ENCODE measurements at places on chromosomes 1 and 21.

DNA sequence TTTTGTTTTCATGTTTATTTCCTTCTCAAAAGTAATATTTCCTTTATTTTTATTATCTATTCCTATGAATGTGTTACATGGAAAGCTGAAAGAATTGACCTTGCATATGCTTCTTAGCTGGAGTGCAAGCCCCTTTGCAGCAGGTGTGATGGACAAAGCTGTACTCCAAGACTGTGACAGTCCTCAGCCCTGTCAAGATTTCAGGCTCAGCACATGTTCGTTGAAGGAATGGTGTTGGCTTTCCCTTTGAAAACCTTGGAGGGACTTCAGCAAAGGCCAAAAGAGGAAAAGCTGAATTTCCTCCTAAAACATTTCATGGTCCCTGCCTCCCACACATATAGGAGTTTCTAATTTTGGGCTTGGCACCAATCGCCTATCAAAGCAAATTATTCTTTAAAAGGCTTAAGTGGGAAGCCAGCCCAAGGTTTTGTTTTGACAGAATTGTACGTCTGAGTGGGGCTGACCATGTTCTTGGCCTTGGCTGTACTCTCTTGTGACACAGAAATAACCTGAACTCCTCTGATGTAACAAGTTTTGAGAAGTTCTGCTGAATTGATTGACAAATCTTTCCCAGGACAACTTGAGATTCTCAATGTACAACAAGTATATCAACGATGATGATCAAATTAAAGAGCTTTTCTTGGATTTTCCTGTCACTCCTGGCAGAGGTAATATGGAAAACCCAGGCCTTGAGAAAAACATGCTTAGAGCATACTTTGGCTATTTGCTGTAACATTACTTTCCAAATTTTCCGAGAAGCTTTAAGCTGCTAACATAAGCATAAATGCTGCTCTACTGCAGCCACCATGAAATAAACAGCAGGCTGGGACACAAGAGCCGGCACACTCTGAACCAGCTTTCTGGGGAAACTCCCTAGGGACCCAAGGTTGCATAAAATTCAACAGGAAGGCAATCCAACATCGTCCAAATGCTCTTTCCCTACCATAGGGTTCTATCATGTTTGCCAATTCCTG, 135.7 kb upstream of the ZNF648 start:
- DNase-seq, result no peak

DNA sequence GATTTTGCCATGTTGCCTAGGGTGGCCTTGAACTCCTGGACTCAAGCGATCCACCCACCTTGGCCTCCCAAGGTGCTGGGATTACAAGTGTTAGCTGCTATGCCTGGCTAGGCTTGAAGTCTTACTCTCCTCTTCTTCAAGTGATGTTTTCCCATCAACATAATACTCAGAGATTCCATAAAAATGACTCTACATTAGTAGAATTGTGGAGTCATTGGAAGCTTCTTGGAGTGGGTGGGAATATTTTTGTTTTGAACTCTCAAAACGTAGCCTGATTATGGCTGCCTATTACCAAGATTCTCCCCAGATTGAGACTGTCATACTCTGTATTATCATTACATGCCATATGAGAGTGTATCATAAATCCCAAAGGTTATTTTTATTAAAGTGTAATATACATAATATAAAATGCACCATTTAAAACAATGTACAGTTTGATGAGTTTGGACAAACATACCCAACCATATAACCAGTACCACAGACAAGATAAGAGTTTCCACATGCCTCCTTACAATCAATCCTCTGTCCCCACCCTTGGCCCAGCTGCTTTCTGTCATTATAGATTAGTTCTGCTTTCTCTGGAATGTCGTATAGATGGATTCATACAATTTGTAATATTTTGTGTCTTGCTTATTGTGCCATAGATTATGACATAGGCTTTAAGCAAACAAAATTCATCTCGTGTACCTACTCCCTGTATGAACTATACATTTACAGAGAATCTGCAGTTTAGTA, 8.0 kb upstream of the DNM3 start:
- no peak for DNase-seq

- DNase-seq, result no peak
Measured at GRCh38 chr1:248786156-248786555, 30.6 kb upstream of the LYPD8 start.

- DNase-seq, result no peak
Measured at GRCh38 chr1:37752213-37752582, 12.7 kb downstream of the EPHA10 start.

- no peak for DNase-seq
Measured at GRCh38 chr1:162939035-162939434, 78.1 kb upstream of the CCDC190 start.

GRCh38 chr1:39238476-39238875, 34.0 kb downstream of the MACF1 start:
- DNase-seq, result no peak

DNA sequence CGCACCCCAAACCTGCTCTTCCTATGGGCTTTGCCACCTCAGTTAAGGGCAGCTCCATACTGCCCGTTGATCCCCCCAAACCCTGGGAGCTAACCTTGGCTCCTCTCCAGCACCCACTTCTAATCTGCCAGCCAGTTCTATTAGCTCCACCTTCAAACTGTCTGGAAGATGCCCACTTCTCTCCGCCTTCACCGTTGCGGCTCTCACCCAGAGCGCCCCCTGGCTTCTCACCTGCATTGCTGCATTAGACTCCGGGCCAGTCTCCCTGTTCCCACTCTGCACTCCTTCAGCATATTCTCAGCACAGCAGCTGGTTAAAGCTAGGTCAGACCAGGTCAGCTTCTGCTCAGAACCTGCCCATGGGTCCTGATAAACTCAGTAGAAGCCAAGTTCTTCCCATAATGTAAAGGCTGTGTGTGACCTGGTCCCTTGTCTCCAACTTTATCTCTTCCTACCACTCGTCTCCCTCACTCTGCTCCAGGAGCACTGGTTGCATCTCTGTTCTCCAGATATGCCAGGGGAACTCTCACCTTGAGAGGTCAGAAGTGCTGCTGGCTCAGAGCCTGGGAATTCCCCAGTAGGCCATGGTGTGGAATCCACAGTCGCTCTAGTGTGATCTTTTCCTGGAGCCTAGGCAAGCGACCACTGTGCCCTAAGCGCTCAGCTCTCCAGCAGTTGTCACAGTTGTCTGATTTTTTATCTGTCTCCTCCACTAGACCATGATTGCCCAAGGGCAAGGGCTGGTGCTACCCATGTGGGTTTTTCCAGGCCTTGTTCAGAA, 150.3 kb downstream of the HMGB4 start:
- DNase-seq, result peak; percentile 76

DNA sequence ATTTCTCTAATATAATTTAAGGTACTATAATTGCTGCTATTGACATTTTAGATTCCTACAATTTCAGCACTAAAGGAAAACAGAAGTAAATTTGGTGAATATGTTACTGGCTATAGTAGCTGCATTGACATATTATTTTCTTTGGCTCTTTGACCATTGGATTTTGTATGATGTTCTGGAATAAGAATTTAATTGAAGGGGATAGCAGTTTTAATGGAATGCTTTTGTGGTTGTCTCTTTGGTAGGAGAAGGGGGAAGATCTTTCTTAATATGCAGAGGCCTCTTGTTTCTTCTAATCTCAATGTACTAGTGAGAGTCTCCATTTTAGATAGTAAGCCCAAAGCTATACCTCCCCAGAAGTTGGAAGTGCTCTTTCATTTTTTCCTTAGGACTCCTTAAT, 6.9 kb downstream of the DTL start:
- DNase-seq, result no peak

DNA sequence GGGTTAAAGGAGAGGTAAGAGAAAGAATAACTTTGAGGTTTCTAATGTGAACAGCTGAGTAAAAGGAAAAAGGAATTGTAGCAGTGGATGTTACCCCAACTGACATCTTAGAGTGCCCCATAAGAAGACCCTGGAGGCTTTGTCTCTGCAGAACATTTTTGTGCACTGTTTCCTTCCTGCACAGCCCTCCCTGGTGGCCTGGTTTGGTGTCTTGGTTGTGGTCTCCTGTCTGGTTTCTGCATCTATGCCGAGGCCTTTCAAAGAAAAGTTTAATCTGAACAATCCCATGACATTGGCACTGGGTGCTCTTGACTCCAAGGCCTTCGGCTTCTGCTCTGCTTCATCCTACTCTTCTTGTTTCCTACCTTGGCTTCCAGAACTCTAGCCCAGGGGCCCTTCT, 57.8 kb downstream of the RHOU start:
- no peak for DNase-seq

- no peak for DNase-seq
Measured at GRCh38 chr1:52759908-52760307, 33.7 kb downstream of the ZYG11B start.

All from germinal center (tissue), 1 donor.